DMS53 (cell line): ENCODE measurements at places on chromosomes 3 and 15.
A peak's percentile ranks its signal among the peaks of the same experiment; 100 is the strongest.

- no peak for DNase-seq
Observed at GRCh38 chr3:13776253-13777050, 103.4 kb downstream of the WNT7A start.

GRCh38 chr15:66646308-66646707 lies 55.7 kb upstream of the SMAD6 start:
- no peak for DNase-seq

- no peak for DNase-seq
Observed at GRCh38 chr3:28923994-28924393, 356.9 kb upstream of the RBMS3 start.

DNA sequence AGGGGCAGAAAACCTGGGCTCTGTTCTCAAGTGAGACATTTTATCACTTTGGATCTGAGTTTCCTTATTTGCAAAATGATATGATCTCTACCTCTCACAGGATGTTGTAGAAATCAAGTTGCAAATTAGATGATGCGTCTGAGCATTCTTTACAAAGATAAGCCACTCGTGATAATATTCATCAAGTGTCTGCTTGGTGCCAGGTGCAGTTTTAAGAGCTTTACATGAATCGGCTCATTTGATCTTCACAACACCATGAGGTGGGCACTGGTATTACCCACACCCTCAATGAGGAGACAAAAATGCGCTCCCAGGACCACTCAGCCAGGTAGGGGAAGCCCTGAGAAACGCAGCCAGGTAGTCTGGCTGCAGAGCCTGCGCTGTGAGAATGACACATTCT lies 59.1 kb upstream of the CA12 start:
- no peak for DNase-seq

- no peak for DNase-seq
Observed at GRCh38 chr3:71025516-71025915, 558.0 kb downstream of the FOXP1 start.

DNA sequence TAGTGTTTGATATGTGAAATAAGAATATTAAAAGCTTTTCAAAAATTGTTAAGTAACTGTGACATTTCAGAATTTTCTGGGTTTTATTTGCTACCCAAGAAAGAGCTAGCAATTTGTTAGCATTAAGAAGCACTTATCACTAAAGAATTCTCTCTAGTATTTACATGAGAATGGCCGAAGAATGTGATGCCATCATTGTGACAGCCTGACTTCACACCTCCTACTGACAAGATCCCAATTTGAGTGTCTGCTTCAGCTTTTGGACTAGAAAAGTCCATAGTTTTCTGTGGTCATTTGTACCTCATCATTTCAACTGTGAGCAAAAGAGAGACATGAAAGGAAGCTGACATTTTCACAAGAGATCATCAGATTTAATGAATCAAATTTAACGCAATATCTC lies 548.1 kb upstream of the AGTR1 start:
- DNase-seq, result no peak

- DNase-seq, result peak; percentile 72
Observed at GRCh38 chr15:101652786-101653430, 727 bp upstream of the TM2D3 start.

DNA sequence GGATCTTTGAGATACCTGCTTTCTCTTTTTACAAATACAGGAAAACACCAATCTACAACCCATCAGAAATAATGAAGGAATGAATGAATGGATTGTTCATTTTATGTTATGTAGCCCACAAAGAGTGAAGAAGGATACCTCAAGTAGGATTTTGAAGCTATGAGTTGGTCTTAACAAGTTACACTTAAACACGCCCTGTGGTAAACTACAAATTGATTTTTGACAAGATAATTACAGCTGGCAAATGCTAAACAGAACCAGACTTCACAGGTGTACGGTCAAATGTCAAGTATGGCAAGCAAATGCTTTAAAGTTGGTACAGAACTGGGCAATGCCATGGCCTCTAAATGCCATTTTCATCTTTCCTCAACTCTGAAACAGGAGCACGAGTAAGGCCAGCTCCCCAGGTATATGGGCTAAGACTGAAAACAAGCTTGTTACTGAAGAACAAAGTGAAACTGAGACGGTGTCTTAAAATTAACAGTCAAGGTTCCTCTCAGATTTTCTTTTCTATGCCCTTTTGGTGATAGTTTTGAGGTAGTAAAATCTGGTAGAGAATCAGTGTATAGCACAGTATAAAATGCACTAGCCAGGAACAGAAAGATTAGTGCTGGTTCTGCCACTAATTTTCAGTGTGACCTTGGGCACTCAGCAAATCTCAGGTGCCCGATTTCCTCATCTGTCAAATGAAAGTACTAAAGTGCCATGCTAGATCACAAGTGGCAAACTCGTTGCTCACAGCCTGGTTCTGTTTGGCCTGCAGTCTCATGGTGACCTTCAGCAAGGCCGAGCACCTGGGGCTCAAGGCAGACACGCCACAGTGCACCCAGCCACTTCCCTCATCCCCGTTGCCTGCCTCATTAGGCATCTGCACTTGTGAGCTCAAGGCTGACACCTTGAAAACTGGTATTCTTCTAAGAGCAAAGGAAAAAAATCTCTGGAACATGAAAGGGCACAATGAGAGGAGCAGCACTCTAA lies 9.5 kb downstream of the RUVBL1 start:
- no peak for DNase-seq

GRCh38 chr3:132421832-132422231 lies 4.5 kb downstream of the DNAJC13 start:
- DNase-seq, result no peak

- no peak for DNase-seq
Observed at GRCh38 chr3:142319094-142319493, 93.7 kb upstream of the GK5 start.

GRCh38 chr15:88792342-88793282 lies 10.6 kb upstream of the ACAN start:
- DNase-seq, result no peak

- no peak for DNase-seq
Observed at GRCh38 chr15:90097475-90097874, 4.8 kb downstream of the IDH2 start.

DNA sequence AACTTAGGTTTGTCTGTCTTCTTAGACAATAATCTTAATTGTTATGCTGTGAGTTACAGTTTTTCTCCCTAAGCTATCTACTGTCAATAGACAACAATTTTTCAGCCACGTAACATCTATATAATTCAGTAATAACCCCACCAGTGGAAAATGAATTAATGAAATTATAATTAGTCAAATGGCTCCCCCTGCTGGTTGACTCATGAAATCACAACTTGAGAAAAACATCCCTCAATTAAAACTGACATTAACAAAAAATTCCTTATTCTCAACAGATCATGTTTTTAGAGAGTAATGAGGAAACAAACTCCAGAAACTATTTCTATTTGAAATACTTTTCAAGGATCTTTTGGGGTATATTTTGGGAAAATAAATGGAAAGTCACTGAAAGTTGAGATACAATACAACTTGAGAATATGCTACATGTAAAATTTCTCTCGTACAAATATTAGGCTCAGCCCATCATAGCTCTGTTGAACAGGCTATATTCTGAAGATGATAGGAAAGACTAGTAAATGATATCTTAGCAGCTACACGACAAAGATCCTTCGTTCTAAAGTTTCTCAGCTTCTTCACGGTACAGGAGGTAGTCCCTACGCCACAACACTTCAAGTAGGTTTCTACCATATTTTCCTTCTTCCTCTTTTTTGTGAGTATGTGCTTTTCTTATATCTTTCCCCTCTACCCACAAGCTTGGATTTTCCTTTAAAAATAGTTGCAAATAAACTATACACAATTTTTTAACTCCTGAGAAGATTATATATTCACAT lies 20.7 kb downstream of the PPP1R2 start:
- peak; percentile 47 for DNase-seq

DNA sequence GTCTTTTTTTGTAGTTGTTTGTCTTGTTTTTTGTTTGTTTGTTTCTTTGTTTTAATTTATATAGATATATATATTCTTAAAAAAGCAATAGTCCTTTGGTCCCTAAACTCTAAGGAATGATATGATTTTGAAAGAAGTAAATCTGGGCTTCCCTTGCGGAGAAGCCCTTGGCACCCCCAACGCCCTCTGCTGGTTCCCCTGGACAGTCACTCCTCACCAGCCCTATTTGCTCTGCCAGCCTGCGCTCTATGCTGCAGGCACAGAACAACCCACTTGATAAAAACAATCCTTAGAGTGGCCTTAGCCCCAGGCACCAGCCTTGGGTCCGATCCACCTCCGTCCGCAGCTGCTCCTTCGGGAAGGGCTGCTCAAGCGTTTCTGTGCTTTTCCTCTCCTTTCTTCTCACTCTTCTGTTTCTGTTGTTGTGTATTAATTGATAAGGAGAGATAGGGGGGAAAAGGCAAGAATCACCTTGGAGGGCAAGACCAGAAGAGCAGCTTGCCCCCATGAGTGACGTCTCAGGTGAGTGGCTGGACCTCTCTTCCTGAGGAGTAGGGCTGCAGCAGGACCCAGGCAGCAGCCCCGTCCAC lies 13.7 kb upstream of the PARP6 start:
- peak; percentile 41 for DNase-seq

GRCh38 chr3:105823149-105823867 lies 45.5 kb downstream of the CBLB start:
- peak; percentile 36 for DNase-seq

- DNase-seq, result no peak
Observed at GRCh38 chr3:40845447-40845846, 320.7 kb downstream of the ZNF621 start.

GRCh38 chr3:14524311-14524711 lies 15.8 kb downstream of the GRIP2 start:
- DNase-seq, result no peak

DNA sequence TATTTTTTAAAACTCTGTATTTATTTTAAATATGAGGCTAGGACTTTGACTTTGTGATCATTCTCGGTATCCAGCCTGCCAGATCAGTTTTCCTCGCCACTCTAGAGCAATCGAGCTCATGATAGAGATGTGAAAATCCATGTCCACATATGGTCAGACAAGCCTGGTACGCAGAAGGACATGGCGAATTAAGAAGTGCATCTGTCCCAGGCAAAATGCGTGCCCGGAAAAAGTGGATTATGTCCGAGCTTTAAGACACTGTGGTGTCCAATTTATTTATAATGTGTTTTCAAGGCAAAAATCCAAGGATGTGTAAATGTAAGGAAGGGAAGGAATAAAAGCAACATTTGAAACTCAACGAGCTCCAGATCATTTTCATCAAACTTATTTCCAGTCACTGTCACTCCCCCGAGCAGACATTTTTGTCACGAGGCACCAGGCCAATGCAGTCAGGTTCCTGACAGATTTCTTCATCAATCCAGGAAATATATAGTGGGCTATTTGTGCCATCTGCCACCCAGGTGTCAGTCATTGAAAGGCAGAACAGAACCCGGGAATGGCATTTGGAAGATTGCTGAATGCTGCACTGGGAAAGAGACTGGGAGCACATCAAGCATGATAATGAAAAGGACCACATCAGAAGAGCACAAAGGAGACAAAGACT lies 825.7 kb downstream of the SQOR start:
- DNase-seq, result no peak

- DNase-seq, result no peak
Observed at GRCh38 chr3:30963223-30963722, 68.8 kb upstream of the GADL1 start.

DNA sequence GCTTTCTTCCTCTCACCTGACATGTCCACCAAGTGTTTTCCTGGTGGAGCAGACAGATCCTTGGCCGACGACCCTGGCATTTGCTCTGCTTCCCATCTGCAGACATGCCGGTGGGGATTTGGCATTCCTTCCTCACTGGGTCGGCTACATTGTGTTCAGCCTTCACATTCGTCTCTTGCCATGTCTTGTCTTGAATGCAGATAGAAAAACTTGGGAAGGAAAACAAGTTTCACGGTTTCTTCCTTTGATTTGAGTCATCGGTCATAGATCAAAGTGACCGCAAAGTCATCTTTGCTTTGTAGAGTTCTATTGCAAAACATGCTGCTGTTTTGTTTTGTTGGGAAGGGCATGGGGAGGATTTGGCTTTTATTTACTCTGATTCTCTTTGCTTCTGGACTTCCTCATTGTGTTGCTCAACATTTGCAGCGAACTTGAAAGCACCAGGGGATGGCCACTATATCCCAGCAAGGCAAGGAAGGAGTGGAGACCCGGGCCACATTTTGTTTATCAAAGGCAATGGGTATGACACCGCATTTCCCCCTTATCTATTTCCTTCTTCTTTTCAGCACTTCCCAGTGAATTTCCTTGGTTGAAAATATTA lies 321.3 kb downstream of the CACNA2D3 start:
- peak; percentile 3 for DNase-seq

DNA sequence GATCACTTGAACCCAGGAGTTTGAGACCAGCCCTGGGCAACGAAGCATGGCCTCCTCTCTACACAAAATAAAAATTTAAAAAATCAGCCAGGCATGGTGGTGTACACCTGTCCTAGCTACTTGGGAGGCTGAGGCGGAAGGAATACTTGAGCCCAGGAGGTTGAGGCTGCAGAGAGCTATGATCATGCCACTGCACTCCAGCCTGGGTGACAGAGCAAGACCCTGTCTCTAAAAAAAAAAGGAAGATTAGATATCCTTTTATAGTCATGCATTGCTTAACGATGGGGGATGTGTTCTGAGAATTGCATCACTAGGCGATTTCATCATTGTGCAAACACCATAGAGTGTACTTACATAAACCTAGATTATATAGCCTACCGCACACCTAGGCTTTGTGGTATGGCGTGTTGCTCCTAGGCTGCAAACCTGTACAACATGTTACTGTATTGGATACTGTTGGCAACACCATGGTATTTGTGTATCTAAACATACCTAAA lies 12.6 kb downstream of the ALAS1 start:
- peak; percentile 73 for DNase-seq

DNA sequence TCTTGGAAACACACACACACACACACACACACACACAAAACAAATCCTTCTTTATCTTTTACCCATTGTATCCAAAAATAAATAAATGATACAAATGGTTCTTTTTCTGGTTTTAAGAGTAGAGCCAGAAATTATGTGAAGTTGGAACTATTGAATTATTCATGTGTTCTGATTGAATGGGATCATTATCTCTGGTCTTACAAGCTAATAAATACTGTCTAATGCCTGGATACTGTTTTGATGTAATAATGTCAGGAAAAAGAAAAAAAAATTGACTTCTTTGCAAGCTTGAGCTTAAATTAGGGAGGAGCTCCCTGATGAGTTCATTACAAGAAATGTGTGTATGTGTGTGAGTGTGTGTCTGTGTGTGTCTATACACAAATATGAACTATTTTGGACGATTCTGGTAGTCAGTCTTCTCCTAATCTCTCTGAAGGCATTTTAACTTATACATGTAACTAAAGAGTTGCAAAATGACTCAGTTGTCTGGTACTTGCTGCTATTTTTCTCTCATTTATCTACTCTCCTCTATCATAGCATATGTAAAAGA lies 507.2 kb upstream of the AGTR1 start:
- DNase-seq, result no peak

- DNase-seq, result no peak
Observed at GRCh38 chr15:96320107-96320506, 10.4 kb upstream of the NR2F2 start.

DNA sequence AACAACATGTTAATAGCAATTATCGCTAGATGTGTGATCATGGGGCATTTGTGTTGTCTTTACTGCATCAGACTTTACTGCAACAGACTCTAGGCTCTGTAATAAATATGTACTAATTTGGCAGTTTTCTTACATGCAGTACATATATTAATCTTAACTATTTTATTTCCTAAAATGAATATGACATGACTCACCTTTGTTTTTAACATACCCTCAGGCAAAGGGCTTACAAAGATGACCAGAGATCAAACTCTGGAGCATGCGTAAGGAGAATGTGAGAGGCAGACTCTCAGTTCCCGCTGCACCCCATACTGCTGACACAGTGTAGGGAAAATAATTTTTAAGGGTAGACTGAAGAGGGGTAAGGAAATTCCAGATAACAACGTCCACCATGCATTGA lies 7.2 kb upstream of the FAM174B start:
- no peak for DNase-seq
